ENCODE measurements at places on chromosomes 16 and 17. TPM values are rescaled to one million over a fixed set of nuclear protein-coding genes. Genes with fewer than 3 reads are reported as not detected.

DNA sequence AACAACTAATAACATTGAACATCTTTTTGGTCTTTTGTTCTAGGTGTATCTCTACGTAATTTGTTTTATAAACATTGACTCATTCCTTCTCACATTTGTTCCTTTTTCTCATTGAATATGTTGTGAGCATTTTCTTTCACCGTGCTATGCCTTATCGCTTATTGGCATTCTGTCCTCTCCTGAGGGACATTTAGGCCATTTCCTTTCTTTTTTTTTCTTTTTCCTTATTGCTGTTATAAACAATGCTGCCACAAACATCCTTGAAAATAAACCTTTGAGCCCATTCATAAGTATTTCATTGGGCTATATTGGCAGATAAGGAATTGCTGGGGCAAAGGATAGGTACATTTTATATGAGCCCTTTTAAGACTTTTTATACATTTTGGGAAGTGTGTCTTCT, 32.4 kb downstream of the WSCD1 start:
- H3K4me1 ChIP-seq: no peaks in the 10 kb centered on the region
- no peaks in the 10 kb centered on the region for H3K36me3 ChIP-seq
- DNase-seq: no peak
- no peak overlapping the region for H3K4me3 ChIP-seq
- no peaks in the 10 kb centered on the region for H3K27me3 ChIP-seq

- peaks cover 14% of the 10 kb centered on the region for H3K4me1 ChIP-seq
- no peaks in the 10 kb centered on the region for H3K36me3 ChIP-seq
- peak; percentile 88 for DNase-seq
Observed at GRCh38 chr16:740764-741505, at the start of gene CIAO3. Gene CIAO3, minus strand, starts transcription at chr16:740997. Its CDS starts 12 bp downstream, at chr16:740985.

ZNF597 gene
- total RNA-seq: 9.1 TPM

DNA sequence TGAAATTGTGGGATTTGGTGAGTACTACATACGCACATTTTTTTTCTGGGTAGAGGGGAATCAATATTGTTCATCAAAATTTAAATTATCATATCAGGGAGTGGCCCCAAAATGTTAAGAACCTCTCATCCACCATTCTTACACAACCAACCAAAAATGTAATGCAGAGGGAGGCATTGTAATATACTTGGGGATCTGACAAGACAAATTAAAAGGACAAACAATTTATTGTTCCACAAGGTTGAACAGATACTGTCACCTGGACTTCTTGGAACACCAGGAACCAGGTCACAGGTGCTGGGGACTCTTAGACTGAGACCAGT, 14.7 kb upstream of the HOXB9 start:
- no peaks in the 10 kb centered on the region for H3K36me3 ChIP-seq
- DNase-seq: no peak

- no peaks in the 10 kb centered on the region for H3K36me3 ChIP-seq
- H3K27ac ChIP-seq: no peak overlapping the region
- DNase-seq: no peak
- H3K4me1 ChIP-seq: no peaks in the 10 kb centered on the region
Observed at GRCh38 chr16:1297018-1297696, 12.3 kb upstream of the UBE2I start.

DNA sequence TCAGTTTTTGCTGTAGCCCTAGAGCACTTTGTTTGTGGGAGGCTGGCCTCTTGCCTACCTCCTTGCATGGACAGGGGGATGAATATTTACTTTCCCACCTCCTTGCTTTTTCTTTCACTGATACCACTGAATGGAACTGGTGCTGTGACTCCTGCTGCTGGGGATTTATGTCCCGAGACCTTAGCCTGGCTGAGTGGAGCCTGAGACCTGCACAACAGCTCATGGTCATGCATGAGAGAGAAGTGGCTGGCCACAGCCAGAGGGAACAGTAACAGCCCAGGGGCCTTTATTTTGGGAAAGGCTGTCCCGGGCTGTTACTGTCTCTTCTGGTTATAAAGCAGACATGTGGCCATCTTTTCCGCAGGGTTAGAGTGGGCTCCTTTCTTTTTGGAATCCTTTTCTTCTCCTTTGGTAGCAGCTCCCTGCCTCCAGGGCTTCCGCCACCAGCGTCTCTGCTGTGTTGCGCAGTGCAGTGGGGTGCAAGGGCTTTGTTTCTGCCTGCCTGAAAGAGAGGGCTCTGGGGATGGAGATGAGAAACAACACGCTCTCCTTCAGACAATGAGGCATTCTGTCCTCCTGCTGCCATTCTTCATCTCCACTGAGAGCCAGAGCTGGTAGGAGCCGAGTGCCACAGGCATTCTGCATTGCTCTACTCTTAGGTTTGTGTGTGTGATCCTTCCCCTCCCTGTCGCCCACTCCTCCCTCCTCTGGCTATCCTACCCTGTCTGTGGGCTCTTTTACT, 14.5 kb downstream of the SNX11 start:
- no peak overlapping the region for H3K27ac ChIP-seq

DNA sequence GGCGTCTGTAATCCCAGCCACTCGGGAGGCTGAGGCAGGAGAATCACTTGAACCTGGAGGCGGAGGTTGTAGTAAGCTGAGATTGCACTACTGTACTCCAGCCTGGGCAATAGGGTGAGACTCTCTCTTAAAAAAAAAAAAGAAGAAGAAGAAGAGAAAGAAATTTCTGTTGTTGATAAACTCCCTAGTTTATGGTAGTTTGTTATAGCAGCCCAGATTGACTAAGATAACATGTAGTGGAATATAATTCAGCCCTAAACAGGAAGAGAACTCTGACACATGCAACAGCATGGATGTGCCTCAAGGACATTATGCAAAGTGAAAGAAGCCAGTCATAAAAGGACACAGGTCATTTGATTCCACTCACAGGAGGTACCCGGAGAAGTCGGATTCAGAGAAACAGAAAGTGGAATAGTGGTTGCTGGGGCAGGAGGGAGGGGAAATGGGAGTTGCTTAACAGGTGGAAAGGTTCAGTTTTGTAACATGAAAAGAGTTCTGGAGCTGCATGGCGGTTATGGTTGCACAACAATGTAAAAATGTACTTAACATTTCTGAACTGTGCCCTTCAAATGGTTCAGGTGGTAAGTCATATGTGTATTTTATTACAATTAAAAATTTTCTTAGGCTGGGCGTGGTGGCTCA, 26.0 kb upstream of the PRM1 start:
- DNase-seq: no peak
- H3K27ac ChIP-seq: no peak overlapping the region
- no peaks in the 10 kb centered on the region for H3K27me3 ChIP-seq
- no peak overlapping the region for H3K4me3 ChIP-seq
- H3K36me3 ChIP-seq: no peaks in the 10 kb centered on the region

DPEP2 gene
- 2.7 TPM for total RNA-seq

- peak overlapping the region; percentile 97 for H3K27ac ChIP-seq
- H3K36me3 ChIP-seq: no peaks in the 10 kb centered on the region
- no peaks in the 10 kb centered on the region for H3K27me3 ChIP-seq
- H3K4me1 ChIP-seq: peaks cover 32% of the 10 kb centered on the region
- DNase-seq: peak; percentile 61
Observed at GRCh38 chr17:76736349-76737081, 616 bp downstream of the SRSF2 start.

DNA sequence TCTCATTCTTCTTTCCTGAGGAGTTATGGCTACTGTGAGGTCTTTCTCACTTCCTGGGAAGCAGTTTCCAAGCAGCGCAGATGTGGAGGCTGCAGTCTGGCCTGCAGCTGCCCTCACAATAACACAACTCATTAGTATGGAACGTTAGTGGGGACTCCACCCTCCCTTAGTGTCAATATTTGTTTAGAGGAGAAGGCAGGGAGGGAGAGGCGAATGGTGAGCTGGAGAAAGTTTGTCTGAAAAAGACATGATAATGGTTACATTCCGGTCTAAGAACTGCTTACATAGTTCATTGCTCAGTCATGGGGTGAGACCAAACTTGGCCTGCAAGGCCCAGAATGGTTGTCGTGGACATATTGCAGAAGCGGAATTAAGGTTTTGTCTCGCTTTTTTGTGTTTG, 170.2 kb downstream of the HS3ST3B1 start:
- no peak overlapping the region for H3K27ac ChIP-seq
- no peaks in the 10 kb centered on the region for H3K36me3 ChIP-seq
- no peaks in the 10 kb centered on the region for H3K27me3 ChIP-seq
- no peak overlapping the region for H3K4me3 ChIP-seq
- no peaks in the 10 kb centered on the region for H3K4me1 ChIP-seq

- H3K4me3 ChIP-seq: no peak overlapping the region
- peaks cover 6% of the 10 kb centered on the region for H3K4me1 ChIP-seq
- H3K27ac ChIP-seq: no peak overlapping the region
- no peak for DNase-seq
- no peaks in the 10 kb centered on the region for H3K36me3 ChIP-seq
Observed at GRCh38 chr17:48006936-48007709, 30.5 kb downstream of the COPZ2 start.

GRCh38 chr16:85462714-85463611, 150.2 kb upstream of the GSE1 start:
- no peaks in the 10 kb centered on the region for H3K36me3 ChIP-seq
- peak overlapping the region; percentile 58 for H3K27ac ChIP-seq
- DNase-seq: peak; percentile 62
- H3K4me3 ChIP-seq: peak overlapping the region; percentile 49
- peaks cover 79% of the 10 kb centered on the region for H3K4me1 ChIP-seq

- no peak overlapping the region for H3K4me3 ChIP-seq
- no peaks in the 10 kb centered on the region for H3K36me3 ChIP-seq
- no peaks in the 10 kb centered on the region for H3K27me3 ChIP-seq
Observed at GRCh38 chr16:73018821-73019456, 29.0 kb downstream of the ZFHX3 start.

ANKRD11 gene
- 150 TPM for total RNA-seq

DNA sequence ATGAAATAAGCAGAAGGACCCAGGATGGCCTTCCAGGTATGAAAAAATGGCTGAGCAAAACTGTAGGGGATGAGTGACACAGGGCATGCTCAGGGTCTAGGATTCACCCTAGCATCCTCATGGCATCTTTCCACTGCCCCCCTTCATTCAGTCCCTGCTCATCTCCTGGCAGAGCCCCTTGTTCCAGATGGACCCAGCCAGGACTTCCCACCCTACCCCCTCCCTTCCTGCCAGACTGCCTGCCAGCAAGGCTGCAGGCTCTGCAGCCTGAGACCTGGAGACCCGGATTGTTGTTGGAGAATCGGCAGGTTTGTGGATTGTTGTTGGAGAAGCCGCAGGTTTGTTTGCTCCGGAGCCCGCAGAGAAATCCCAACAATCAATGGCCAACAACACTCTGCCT, 6.6 kb downstream of the SEZ6 start:
- H3K4me3 ChIP-seq: no peak overlapping the region
- H3K36me3 ChIP-seq: no peaks in the 10 kb centered on the region
- H3K27ac ChIP-seq: no peak overlapping the region
- no peaks in the 10 kb centered on the region for H3K4me1 ChIP-seq
- no peak for DNase-seq

ANKS4B gene
- total RNA-seq: 0.12 TPM
